ENCODE measurements at places on chromosomes 5 and 9.

- H3K27me3 ChIP-seq = no peaks in the 10 kb centered on the region
- DNase-seq = no peak
- H3K27ac ChIP-seq = no peak overlapping the region
- H3K4me3 ChIP-seq = no peak overlapping the region
- H3K36me3 ChIP-seq = peaks cover 5% of the 10 kb centered on the region
Measured at GRCh38 chr5:66945389-66946349, 250.9 kb downstream of the CD180 start.

DNA sequence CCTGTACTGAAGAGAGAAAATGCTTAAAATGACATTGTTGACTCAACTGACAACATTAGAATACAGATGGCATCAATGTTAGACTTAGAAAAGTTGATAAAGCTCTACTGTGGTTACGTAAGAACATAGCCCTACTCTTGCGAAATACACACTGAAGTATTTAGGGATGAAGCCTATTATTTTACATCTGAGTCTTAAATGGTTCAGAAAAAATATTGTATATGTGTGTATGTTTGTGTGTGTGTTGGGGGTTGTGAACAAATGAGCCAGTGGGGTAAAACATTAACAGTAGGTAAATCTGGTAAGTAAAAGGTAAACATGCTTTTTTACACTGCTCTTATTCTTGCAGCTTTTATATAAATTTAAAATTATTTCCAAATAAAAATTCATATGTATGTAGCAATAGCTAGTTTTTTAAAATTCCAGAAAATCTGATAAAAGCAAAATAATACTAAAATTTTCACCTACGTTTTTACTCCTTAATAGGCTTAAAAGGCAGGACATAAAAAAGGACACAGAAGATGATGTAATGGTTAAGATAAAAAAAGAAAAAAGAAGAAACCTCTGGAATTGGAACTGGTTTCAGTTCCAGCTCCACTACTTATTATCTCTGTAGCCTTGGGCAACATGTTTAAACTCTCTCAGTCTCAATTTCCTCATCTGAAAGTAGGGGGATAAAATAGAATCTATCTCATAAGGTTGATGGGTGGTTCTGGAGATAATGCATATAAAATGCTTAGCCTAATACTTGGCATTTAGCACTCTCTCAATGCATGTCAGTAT lies 44.3 kb downstream of the GARNL3 start:
- no peaks in the 10 kb centered on the region for H3K36me3 ChIP-seq
- DNase-seq = no peak
- H3K4me3 ChIP-seq = no peak overlapping the region
- no peak overlapping the region for H3K27ac ChIP-seq
- no peaks in the 10 kb centered on the region for H3K27me3 ChIP-seq

DNA sequence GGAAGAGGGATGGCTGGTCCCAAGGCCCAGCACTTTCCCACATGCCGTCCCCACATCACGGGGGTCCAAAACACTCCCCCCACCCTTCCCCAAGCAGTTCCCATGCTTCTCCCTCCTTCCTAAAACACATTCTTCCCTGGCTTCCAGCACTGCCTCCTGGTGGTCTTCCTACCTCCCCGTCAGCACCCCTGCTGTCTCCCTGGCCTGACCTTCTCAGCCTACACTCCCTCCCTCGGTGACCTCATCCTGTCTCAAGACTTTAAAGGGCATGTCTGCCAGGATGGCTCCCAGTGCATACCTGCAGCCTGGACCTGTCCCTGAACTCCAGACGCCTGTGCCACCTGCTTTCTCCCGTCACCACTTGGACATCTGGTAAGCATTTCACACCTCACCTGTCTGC lies 4.3 kb upstream of the NCS1 start:
- no peak overlapping the region for H3K4me3 ChIP-seq
- no peak overlapping the region for H3K27ac ChIP-seq
- peaks cover 25% of the 10 kb centered on the region for H3K27me3 ChIP-seq

- H3K27me3 ChIP-seq = peaks cover 4% of the 10 kb centered on the region
- no peak for DNase-seq
- no peak overlapping the region for H3K4me3 ChIP-seq
Measured at GRCh38 chr9:119934497-119934896, 565.3 kb upstream of the BRINP1 start.

DNA sequence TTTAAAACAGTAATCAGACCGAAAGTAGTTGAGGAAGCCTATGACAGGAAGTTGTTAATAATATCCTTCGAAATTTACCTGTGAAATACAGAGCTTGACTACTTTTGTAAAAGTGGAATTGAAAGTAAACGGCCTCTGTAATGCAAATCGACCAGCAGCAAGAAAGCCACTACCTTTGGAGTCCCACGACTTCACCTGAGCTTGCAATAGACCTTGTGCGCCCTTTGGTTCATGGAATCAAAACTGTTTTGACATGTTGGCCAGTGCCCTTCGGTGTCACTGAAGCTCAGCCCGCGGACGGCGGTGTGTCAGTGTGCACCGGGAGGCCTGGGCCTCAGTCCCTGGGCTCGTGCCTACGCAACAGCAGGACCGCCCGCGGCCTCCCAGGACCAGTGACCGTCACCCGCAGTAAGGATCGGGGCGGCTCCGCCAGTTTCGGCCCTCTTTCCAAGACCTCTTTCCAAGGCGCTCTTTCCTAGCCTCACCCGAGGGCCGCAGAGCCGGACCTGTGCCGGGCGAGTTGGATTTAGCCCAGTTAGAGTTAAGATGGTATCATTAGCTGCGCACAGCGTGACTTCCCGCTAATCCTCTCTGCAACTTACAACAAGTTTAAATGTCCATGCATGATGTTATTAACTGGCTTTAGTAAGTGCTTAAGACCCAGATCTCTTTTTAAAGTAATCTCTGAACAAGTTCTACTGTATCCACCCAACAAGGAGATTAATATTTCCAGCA lies 223.3 kb downstream of the MEF2C start:
- peak; percentile 27 for DNase-seq
- H3K4me3 ChIP-seq = peak overlapping the region; percentile 56
- H3K36me3 ChIP-seq = no peaks in the 10 kb centered on the region
- H3K27ac ChIP-seq = peak overlapping the region; percentile 73

GRCh38 chr5:149049371-149049781 lies 13.5 kb downstream of the SH3TC2 start:
- no peaks in the 10 kb centered on the region for H3K36me3 ChIP-seq
- H3K4me1 ChIP-seq = no peaks in the 10 kb centered on the region
- H3K27ac ChIP-seq = no peak overlapping the region
- DNase-seq = no peak
- H3K4me3 ChIP-seq = no peak overlapping the region
- peaks cover 6% of the 10 kb centered on the region for H3K27me3 ChIP-seq

- no peak overlapping the region for H3K27ac ChIP-seq
- no peaks in the 10 kb centered on the region for H3K36me3 ChIP-seq
- no peaks in the 10 kb centered on the region for H3K4me1 ChIP-seq
- H3K27me3 ChIP-seq = peaks cover 18% of the 10 kb centered on the region
- no peak for DNase-seq
- no peak overlapping the region for H3K4me3 ChIP-seq
Measured at GRCh38 chr9:137974746-137975526, 97.4 kb downstream of the CACNA1B start.

DNA sequence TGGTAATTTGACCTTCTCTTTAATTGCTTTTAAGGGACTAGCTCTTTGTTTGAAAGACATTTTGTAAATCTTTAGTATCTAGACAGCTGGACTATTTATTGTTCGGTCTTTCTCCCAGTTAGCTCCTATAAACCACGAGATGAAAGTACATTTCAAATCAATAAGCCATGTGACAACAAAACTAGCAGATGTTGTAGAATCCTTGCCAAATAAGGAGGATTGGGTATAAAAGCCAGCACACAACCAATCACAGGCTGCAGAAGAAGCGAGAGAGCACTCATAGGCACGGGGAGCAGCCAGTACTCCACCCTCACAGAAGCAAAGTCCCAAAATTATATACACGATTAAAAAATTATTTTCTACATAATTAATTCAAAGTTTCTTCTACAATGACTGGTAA lies 8.1 kb upstream of the OMD start:
- H3K27me3 ChIP-seq = no peaks in the 10 kb centered on the region
- H3K4me1 ChIP-seq = no peaks in the 10 kb centered on the region
- no peak overlapping the region for H3K4me3 ChIP-seq
- H3K27ac ChIP-seq = no peak overlapping the region
- H3K36me3 ChIP-seq = peaks cover 3% of the 10 kb centered on the region
- no peak for DNase-seq

GRCh38 chr9:81092057-81092456 lies 597.3 kb downstream of the TLE1 start:
- DNase-seq = no peak
- no peaks in the 10 kb centered on the region for H3K36me3 ChIP-seq
- H3K4me3 ChIP-seq = no peak overlapping the region
- no peaks in the 10 kb centered on the region for H3K27me3 ChIP-seq
- H3K4me1 ChIP-seq = no peaks in the 10 kb centered on the region

DNA sequence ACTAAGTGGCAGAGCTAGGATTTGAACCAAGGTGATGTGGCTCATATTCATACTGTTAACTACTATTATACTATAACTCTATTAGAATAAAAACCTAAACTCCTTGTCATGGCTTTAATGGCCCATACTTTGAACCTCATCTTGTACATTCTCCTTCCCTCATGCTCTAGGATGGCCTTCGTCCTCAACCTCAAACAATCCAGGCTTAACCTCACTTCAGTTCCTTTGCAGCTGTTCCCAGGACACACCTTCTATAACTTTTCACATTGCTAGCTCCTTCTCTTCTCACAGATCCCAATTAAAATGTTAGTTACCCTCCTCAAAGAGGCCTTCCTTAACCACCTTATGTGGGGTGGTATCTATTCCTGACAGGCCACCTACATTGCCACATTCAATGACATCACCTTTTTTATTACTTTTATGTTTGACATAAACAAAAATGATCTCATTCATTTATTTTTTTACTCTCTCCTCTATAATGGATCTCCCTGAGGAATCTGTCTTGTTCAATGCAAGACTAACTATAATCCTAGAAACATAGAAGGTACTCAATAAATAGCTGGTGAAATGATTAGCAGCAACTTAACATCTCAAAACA lies 53.7 kb downstream of the CEP120 start:
- DNase-seq = no peak
- H3K4me1 ChIP-seq = peaks cover 5% of the 10 kb centered on the region
- peaks cover 38% of the 10 kb centered on the region for H3K36me3 ChIP-seq

- H3K27ac ChIP-seq = no peak overlapping the region
- H3K4me1 ChIP-seq = no peaks in the 10 kb centered on the region
- H3K4me3 ChIP-seq = no peak overlapping the region
- DNase-seq = no peak
Measured at GRCh38 chr5:124383693-124384092, 362.7 kb downstream of the ZNF608 start.

DNA sequence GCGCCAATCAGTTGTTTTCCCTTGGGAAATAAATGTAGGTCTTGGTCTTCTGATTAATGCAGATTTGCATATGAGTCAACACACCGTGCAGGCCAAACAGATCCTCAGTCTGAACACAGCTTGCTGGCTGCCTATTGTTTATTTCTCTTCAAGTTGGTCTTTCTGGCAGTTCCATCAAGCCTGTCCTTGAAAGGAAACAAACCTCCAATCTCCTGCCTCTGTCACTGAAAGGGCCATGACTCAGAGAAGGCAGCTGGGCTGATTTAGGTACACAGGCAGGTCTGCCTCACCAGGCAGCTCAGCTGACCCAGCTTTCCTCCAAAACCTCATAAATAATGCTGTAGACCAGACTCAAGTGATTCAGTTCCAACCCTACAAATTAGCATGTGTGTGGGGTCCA lies 175.9 kb downstream of the MAN2A1 start:
- H3K27ac ChIP-seq = no peak overlapping the region
- no peak overlapping the region for H3K4me3 ChIP-seq
- DNase-seq = no peak
- H3K4me1 ChIP-seq = peaks cover 5% of the 10 kb centered on the region
- H3K27me3 ChIP-seq = no peaks in the 10 kb centered on the region

DNA sequence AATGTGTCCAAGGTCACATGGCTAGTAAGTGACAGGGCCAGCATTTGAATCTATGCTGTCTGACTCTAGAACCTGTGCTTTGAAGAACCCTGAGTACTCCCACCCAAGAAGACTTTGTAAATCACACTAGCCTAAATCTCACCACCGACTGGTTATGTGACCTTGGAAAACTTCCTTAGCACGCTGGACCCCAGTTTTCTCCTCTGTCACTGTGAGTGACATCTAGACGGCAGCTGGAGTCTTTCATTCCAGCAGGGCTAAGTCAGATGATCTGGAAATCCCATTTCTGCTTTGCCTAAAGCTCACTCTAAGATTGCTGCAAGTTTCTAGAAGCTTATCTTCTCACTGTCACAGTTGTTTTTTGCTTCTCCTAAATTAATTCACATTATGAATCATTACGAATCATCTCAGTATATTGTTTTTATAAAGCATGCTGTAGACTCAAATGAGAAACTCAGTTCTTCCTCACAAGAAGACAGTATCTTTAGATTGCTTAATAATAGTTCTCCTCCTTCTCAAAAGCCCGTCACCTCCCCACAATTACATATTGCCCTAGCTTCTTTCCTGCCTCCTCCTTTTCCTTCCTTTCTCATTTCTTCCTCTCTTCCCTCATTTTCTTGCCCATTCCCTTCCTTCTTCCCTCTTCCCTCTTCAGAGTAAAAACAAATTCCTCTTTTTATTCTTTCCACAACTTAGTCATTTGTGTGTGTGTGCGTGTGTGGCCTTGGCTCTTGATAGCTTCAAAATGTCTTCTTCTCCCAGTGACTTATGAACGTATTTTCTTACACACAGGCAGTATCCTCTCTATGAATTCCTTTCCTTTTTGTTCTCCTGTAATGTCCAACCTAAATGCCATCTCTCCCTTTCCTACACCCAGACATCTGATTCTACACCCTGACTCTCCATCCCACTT lies 16.8 kb downstream of the ALDOB start:
- H3K4me1 ChIP-seq = peaks cover 7% of the 10 kb centered on the region
- H3K4me3 ChIP-seq = no peak overlapping the region
- no peak for DNase-seq
- no peak overlapping the region for H3K27ac ChIP-seq

DNA sequence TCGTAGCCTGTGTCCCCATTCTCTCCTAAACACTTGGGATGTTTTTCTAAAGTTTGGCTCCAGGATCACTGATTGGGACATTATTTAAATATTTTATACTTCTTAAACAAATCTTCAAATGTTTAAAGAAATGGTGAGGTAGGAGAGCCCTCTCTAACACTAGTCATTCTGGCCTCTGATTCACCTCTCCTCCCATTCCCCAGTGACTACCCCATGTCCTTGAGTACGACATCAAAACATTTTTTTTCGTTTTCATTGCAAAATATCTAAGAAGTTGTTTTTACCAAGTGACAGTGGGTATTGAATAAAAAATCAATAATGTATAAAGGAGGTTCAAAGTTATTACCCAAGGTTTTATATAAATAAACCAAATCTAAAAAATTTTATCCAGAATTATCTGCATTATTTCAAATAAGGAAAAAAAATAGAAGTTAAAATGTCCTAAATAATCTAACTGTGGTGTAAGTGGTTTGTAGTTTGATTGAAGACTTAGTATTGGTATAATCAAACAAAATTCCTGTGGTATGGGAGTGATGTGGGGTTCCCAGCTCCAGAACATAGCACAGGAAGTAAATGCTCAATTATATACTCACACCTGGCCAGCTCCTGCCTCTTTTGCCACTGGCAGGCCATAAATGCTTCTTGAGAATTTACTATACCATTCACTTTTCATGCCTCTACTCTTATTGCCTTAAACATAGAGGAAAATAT lies 51.1 kb downstream of the MAST4 start:
- no peaks in the 10 kb centered on the region for H3K27me3 ChIP-seq
- peak overlapping the region; percentile 83 for H3K27ac ChIP-seq
- no peak for DNase-seq
- H3K4me3 ChIP-seq = no peak overlapping the region
